ENCODE measurements at places on chromosomes 1 and 21.

DNA sequence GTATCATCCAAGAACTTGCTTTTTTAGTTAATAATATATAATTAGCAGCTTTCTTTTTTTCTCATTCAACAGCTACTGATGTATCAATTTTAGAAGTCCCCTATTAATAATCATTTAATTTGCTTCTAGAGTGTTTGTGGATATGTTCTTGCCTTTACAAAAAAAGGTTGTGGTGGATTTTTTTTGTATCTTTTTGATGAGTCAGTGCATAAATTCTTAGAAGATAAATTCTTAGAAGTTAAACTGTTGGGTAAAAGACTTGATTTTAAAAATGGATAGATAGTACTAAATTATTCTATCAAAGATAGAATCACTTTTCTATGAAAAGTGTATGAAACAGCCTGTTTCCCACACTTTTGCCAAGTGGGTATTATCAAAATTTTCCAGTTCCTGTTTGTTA, 11.9 kb downstream of the FGGY start:
- no peak for DNase-seq

- DNase-seq, result no peak
Measured at GRCh38 chr1:150295476-150295875, 1.8 kb downstream of the MRPS21 start.

DNA sequence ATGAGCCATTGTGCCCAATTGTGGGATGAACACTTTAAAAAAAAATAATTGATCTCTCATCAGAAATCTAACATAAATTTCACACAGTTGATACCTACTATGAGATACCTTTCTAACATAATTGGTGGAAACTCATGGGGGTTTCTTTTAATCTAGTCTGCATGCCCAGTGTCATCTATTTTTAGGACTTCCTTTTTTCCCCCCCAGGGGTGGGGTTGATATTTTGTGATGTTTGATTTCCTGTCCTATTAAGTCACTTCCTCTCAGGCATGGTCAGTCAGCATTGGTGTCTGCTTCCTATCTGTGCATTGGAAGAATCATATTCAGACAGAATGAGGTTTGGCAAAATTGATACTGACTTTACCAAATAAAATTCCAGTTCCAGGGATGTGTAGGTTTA, 21.5 kb downstream of the NFYC start:
- no peak for DNase-seq

- DNase-seq, result no peak
Measured at GRCh38 chr1:204254031-204254661, 40.4 kb upstream of the GOLT1A start.

- no peak for DNase-seq
Measured at GRCh38 chr1:31548534-31548906, 27.8 kb upstream of the TINAGL1 start.

DNA sequence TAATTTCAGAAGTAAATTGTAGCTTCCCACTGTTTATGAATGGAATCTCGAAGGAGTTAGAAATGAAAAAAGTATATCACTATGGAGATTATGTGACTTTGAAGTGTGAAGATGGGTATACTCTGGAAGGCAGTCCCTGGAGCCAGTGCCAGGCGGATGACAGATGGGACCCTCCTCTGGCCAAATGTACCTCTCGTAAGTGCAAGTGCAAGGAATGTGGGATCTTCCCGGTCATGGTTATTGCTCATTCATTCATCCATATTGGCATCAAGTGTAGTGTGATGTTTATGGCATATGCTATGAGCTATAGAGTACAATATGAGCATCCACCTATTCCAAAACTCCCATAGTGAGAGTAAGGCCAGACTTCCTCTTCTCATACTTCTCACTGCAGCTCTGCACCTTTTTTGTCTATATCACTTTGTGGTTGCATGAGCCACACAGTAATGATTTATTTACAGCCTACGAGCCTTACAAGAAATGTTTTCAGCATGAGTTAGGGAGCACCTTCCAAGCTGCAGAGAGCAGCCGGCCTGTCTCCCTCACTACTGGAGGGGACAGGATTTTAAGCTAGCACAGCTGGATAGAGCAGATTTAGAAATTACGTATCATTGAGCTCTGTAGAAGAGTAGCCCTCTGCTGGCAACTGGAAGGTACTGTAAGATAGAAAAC, 24.9 kb upstream of the CR1L start:
- DNase-seq, result peak; percentile 60

GRCh38 chr1:67171574-67171955, 5.3 kb downstream of the IL23R start:
- no peak for DNase-seq

GRCh38 chr1:43065616-43066399, 106.3 kb downstream of the EBNA1BP2 start:
- no peak for DNase-seq

GRCh38 chr1:31564606-31564989, 11.7 kb upstream of the TINAGL1 start:
- DNase-seq, result no peak

- DNase-seq, result no peak
Measured at GRCh38 chr21:44658913-44659595, 1.3 kb downstream of the KRTAP12-3 start.

- no peak for DNase-seq
Measured at GRCh38 chr1:155122308-155122707, 5.4 kb upstream of the EFNA1 start.

GRCh38 chr1:150259758-150260669, 2.4 kb downstream of the CA14 start:
- DNase-seq, result no peak

DNA sequence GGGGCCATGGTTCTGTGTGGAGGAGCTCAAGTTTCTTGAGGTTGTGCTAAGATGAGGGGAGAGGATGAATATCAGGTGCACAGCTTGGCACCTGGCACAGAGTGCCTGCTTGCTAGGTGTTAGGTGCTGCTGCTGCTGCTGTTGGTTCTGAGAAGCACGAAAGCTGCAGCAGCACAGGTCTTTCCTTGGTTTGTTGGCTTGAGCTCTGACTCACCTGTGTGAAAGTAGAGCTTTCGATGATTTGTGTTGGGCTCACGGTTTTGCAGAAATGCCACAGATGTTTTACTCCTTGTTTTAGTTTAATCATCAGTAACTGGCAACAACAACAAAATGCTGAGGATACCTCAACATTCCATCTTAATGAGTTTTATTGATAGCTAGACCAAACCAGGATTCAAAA, 221.6 kb downstream of the BRINP2 start:
- peak; percentile 5 for DNase-seq

- DNase-seq, result no peak
Measured at GRCh38 chr1:233869680-233870079, 34.8 kb upstream of the SLC35F3 start.

DNA sequence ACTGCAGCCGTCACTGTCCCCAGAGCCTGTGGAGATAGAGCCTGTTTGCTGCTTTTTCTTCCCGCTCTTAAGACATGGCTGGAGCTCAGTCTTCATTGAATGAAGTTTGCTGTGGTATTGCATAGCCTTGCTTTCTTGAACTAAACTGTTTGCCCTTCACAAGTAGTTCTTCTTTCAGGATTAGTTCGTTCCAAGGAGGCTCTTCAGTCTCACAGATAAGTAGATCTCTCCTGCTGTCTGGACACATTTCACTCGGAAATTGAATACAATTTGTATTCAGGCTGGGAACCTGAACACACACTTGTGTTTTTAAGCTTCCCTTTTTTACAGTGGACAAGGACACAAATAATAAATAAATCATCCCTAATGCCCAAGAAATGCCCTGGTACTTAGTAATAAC, 34.7 kb downstream of the IFNAR1 start:
- no peak for DNase-seq

- DNase-seq, result no peak
Measured at GRCh38 chr1:58325866-58326265, 220.7 kb downstream of the OMA1 start.

- DNase-seq, result no peak
Measured at GRCh38 chr1:211842518-211842917, 12.0 kb upstream of the LPGAT1 start.

DNA sequence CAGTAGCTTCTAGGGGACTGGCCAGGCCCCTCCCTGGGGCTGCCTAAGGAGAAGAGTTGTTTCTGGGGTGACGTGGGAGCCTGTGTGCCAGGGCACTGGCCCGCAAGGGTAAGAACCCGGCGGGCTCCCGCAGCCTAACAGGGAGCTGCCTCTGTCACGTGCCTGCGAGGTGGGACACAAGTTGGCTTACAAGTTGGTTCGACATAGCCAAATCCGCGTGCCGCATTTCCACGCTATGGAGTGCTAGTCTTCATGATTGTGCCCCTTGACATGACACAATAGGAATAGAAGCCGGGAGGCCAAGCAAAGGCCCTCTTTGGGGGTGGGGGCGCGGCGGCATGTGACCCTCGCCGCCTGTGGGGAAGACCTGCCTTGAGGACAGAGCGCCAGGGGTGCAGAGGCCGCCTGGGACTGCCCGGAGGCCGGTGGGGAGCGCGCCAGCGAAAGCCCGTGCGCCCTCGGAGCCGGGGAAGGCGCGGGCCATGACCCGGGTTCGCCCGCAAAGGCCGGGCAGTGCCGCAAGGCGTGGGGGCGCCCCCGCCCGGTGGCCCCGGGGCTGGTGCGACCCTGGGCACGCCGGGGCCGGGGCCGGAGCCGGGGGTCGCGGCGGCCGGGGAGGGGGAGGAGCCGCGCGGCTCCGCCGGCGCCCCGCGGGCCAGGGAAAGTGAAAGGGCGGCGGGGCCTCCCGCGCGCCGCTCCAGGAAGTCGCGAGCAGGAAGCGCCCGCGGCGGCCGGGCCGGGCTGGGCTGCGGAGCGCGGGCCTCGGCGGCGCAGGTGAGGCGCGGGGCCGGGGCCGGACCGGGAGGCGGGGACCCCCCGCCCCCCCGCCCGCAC, at the start of gene SLC37A1:
Gene SLC37A1 (plus strand): TSS at position 702 of the 834 bp plus-strand sequence. CDS start 4,603 bp downstream, outside the sequence.
- DNase-seq, result no peak

DNA sequence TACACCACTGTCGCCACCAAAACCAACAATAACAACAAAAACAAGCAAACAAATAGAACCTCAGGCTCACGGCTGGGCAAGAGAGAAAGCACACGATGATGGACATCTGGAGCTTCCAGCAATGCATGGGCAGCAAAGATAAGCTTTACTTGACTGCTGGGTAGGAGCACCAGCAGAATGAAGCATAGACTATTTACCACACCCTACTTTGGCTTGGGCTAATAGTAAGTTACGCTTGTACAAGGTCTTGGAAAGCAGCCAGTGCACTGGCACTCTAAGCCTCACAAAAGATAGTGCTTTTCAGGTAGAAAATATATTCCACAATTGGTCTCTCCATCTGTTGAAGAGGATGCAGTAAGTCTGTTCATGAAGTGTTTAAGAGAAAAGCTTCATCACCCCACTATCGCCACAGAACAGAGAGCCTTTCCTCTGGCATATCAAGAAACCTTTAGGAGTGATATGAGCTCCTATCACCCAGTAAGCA, 13.6 kb downstream of the ADIPOR1 start:
- no peak for DNase-seq

All from kidney glomerular epithelial cell (primary cell).